ENCODE measurements at places on chromosomes 7 and 10.

GRCh38 chr10:3723766-3724165 lies 61.2 kb downstream of the KLF6 start:
- DNase-seq, result no peak

DNA sequence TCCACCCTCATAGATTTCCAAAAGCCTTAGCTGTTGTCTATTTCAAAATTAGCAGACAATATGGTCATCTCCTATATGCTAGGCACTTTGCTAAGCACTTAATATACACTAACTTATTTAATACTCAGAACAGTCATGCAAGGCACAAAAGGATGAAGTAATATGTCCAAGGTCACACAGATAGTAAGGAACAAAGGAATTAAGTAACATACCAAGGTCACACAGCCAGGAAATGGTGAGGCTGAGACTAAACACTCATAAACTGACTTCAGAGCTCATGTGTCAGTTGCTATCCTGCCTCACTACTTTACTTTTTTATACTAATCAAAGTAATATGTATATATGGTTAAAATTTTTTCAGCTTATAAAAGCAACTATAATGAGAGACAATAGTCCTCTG lies 23.6 kb upstream of the HIBADH start:
- DNase-seq, result no peak

DNA sequence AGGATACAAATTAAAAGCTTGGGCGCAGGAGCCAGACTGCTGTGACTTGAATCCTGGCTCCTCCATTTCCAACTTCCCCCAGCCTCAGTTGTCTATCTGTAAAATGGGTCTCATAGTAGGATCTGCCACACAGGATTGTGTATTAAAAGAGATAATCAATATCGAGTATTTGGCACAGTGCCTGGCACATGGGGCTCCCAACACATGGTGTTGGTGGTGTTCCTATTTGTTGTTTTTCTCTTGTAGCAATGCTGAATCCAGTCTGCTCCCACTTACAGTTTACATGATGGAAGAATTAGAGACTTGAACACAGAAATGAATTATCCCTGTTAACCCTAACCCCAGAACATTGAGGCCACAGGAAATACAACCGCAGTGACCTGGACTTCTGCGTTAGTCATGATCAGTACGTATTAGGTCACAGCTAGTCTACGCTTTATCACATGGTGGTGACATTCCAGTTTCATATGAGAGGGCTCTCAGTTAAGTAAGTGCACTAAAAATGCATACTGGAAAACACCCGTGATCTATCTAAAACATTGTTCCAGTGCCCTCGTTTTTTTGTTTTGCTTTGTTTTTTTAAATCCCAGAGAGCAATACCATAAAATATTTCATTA lies 169.5 kb upstream of the KLF14 start:
- DNase-seq, result no peak

DNA sequence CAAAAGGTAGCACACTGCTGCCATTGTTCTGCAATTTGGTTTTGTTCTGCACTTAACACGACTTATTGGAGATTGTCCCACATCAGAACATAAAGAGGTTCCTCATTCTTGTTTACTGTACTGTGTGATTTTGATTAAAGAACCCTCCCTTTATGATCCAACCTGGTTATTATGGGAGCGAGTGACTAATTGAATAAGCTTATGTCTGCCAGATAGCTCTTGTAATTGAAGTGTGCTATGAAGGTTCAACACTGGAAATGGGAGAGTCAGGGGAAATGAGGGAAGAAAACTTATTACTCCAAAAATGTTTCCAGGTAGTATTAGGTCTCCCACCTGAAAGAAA lies 33.9 kb downstream of the CASP7 start:
- DNase-seq, result no peak

GRCh38 chr10:283916-284356 lies 148.7 kb downstream of the ZMYND11 start:
- no peak for DNase-seq

GRCh38 chr7:146773506-146773905 lies 656.9 kb downstream of the CNTNAP2 start:
- no peak for DNase-seq

DNA sequence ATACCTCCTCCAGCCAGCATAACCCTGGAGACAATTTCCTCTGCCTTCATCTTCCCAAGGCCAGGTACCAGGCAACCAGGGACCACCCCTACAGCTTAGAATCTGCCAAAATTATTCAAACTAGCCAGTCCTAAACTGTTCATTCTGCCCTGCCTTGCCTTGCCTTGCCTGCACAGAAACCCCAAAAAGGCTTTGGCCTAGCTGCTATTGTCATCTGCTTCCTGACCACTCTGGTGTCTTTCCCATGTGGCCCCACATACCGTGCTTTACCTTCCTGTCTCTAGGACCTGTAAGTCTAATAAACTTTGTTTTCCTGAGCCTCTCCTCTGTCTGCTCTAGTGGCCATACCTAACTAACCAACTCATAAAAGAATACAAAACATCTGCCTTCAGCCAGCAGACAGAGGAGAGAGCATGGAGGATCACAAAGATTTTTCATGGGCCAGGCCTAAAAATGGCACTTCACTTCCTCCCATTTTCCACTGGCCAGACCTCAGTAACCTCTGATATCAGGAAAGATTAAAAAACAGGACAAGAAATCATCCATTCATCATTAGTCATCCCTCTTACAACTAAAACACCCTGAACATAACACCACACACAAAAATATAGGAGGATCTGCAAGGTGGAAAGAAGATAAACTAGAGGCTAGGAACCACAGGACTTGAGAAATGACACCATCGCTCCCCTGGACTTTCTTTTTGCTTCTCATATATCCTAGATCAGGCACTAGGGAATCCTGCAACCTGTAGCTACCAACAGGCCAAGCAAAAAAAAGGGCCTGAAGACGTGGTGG lies 51.5 kb downstream of the IMMP2L start:
- no peak for DNase-seq

DNA sequence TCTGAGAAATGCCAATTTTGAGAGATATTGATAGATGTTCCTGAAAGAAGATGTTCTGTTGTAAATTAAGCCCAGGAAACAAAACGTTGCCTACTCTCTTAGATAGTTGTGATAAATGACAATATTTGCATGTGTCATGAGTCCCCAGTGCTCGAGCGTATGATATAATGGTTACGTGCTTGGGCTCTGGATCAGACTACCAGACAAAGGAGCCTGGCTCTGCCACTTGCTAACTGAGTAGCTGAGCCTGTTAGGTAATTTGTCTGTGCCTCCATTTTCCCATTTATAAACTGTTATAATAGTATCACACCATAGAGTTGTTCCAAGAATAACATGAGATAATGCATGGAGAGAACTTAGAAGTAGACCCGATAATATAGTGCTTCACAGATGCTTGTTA lies 1.8 kb downstream of the A1CF start:
- DNase-seq, result no peak

GRCh38 chr10:76113952-76114351 lies 682.5 kb downstream of the LRMDA start:
- no peak for DNase-seq

GRCh38 chr10:117442521-117442920 lies 67.3 kb upstream of the PDZD8 start:
- no peak for DNase-seq

DNA sequence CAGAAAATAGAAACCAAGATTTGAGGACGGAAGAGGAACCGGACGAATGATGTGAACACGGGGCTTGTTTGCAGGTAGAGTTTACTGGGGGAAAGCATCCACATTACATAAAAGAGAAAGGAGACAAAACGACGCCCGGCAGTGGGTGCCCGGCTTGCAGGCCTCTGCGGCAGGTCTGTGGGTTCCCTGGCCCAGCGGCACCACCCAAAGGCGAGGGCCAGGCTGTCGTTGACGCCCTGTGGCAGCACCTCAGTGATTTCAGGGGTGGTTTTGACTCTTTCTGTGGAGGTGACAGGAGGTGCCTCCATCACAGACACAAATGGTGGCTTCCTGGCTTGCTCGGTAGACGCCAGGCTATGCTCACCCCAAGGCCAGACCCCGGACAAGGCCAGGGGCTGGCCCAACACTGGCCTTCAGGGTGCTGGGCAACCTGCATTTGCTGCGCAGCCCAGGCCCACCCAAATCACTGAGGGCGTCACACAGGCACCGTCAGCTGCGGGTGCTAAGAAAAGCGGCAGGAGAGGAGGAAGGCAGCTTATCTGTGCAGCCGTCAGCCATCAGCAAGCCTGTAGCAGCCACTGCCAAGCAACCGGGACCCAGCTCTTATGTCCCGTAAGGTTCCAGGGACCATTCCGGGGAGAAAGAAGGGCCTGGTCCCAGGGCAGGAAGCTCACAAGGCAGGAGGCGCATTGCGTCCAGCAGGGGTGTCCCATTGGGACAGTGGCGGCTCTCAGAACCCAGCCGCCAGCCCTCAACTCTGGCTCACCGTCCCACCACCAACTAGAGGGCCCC lies 230.3 kb downstream of the PTPRN2 start:
- DNase-seq, result no peak

Measured in RWPE2 (cell line).